CD4-positive, alpha-beta T cell treated with Interleukin-4 for 4 hours (primary cell): ENCODE measurements at places on chromosomes 4 and X.

GRCh38 chrX:21610168-21610567 lies 48.0 kb downstream of the KLHL34 start:
- DNase-seq: no peak

GRCh38 chr4:76585897-76586360 lies 150.9 kb downstream of the SHROOM3 start:
- no peak for DNase-seq

DNA sequence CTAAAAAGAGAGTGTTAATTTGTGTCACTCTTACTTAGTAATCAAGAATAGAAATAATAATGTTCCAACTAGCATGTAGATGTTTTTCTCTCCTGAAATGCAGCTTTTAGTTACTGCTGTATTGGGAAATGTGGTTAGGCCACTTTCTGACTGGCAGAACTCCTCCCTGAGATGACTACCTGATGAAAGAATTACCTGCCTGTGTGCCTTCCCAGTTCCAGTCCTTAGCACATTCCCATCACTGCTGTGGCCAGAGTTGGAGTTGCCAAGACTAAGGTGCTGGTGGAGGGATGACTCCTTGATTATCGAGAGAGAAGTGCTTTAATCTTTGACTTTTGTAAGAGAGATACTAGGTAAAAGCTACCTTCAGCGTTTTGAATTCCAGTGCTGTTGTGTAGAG lies 9.5 kb downstream of the GAB1 start:
- DNase-seq: no peak

GRCh38 chr4:98470831-98471230 lies 187.6 kb downstream of the TSPAN5 start:
- DNase-seq: no peak

- DNase-seq: no peak
These were observed 175.7 kb upstream of the TBC1D9 start for GRCh38 chr4:140931911-140932310.

GRCh38 chr4:96844858-96845490 lies 1005.1 kb downstream of the PDHA2 start:
- DNase-seq: no peak

GRCh38 chr4:95528388-95528948 lies 20.3 kb downstream of the UNC5C start:
- no peak for DNase-seq

DNA sequence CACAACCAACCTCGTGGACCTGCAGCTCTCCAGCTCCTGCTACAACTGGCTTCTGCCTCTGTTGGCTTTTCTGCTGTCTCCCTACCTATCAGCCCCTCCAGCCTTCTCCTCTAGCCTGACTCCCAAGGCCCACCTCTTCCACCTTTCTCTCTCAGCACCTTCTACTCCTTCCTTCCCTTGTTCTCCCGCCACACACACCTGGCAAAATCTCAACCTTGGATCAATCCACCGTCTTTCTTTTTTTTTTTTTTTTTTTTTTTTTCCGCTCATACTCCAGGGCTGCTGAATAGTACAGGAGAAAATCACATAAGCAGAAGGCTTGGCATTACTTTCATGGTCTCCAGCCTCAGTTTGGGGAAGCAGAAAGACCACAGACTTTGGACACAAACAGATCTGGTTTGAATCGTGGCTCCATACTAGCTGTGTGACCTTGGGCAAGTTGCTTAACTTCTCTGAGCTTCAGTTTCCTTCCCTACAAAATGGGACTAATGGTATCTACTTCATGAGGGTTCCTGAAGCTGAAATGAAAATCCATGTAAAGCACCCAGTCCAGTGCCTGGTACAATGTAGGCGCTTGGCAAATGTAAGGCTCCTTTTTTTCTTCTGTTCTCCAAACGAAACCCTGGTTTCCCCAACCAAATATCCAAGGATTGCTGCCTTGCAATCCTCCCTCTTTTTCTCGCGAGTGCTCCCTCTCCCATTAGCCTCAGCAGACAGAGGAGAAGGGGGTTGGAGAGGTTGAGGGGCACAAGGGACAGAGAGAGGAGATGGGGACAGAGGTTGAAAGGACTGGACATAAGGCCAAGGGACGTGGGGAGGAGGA lies 1.7 kb downstream of the FGD1 start:
- no peak for DNase-seq

GRCh38 chrX:132463411-132463810 lies 25.4 kb downstream of the MBNL3 start:
- peak; percentile 20 for DNase-seq

GRCh38 chrX:98956014-98956413 lies 1454.1 kb downstream of the PCDH19 start:
- DNase-seq: no peak

DNA sequence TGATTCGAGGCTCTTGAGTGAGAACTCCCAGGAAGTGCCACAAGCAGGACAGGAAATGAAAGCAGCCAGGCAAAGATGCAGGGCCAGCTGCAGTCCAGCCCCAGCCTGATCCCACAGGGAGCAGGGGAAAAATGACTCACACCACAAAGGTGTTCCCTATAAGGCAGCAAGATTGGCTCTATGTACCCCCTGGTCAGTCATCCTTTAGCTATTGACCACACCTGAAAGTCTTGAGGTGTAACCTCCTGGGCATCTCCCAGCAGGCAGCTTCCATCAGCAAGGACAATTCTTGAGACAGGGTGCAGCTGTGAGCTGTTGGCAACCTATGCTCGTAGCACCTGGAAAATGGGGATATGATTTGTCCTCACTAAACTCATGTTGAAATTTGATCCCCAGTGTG lies 27.9 kb upstream of the EXOC1L start:
- DNase-seq: no peak

DNA sequence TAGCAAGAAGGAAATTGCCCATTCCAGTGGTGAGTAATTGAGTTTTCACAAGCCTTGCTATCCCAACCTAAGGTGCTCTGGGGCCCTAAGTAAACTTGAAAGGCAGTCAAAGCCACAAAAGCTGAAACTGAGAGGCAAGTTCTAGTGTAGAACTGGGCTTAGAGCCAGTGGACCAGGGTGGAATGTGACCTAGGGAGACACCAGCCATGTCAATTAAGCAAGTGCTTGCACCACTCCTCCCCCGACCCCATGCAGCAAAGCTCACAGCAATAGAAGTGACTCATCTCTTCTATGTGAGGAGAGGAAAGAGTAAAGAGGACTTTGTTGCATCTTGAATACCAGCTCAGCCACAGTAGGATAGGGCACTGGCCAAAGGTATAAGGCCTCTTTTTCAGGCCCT lies 486.1 kb upstream of the POU3F4 start:
- no peak for DNase-seq

GRCh38 chr4:34732176-34732950 lies 1512.0 kb downstream of the ARAP2 start:
- DNase-seq: no peak

- DNase-seq: no peak
These were observed 96.3 kb downstream of the TMA16 start for GRCh38 chr4:163590619-163591264.

DNA sequence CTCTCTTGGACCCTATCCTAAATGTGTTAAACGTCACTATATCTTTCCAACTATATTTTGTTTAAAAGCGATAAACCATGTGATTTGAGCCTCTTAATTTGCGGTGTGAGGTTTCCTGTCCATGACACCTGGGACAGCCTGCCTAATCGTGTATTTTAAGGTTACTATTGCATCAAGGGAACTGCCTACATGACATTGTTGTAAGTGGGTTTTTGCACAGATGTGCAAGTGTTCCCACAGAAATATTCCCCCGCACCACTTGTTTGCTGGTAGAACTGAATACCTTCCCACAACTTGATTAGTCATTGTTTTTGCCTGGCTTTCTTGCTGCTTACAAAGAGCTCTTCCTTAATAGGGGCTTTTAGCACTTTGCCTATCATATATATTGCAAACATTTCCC lies 5.1 kb upstream of the FAM184B start:
- DNase-seq: no peak

DNA sequence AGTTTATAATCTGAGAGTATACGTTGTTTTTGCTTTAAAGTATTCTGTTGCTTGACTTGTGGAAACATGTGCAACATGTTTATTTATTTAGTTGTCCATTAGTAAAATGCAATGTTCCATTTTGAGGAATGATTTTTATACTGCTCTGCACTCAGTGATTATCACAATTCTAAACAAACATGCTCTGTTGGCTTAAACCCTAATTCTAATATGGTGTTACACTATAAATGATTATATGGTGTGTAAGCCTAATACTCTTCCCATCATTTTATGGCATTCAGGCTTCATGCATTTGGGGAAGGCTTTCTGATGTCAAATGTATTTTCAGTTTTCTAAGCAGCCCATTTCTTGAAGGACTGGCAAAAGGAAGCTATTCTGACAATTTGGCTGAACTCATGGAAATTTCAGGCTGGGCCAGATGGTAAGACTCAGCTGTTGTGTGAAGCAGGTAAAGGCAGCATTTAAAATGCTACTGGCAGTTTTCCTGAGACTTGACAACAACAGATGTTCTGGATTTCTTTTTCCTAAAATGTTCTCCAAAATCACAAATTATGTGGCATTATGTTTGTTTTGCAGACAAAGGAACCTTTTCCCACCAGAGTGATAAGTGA lies 336.7 kb upstream of the GNPDA2 start:
- DNase-seq: no peak

DNA sequence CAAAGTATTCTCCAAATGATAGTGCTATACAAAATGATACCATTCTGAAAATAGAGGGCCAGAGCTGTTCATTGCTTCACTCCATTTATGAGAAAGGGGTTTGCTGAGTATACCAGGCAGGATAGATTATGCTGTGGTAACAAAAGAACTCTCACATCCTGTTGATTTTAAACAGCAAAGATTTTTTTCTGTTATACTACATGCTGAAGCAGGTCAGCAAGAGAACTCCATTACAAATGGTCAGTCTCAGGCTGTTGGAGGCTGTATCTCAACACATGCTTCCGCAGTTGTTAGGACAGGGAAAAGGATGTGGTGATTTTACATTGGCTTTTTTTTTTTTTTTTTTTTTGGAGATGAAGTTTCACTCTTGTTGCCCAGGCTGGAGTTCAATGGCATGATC lies 13.7 kb upstream of the KLHL5 start:
- DNase-seq: no peak

DNA sequence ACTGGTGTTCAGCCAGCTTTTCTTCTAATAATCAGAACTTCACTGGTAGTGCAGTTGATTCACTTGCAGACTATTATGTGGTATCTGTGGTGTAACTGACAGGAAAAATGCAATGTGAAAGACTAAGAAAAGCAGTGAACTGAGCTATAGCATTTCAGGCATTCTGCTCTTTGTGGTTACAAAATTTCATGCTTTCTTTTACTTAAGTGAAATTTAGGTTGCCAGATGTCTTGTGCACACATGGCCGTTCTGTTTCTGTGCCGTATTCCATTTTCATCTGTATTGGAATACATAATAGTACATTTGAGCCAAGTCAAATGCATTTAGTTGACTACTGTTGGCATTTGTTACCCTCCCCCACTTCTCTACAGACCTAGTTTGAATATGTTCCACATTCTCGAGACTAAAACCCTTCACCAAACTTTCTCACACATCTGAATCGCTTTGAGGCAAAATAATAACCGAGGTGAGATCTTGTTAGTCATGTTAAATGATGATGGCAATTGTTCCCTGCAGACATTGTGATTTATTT lies 8.2 kb downstream of the RTL3 start:
- peak; percentile 29 for DNase-seq

- no peak for DNase-seq
These were observed 344.4 kb downstream of the UNC5C start for GRCh38 chr4:95204267-95204844.

DNA sequence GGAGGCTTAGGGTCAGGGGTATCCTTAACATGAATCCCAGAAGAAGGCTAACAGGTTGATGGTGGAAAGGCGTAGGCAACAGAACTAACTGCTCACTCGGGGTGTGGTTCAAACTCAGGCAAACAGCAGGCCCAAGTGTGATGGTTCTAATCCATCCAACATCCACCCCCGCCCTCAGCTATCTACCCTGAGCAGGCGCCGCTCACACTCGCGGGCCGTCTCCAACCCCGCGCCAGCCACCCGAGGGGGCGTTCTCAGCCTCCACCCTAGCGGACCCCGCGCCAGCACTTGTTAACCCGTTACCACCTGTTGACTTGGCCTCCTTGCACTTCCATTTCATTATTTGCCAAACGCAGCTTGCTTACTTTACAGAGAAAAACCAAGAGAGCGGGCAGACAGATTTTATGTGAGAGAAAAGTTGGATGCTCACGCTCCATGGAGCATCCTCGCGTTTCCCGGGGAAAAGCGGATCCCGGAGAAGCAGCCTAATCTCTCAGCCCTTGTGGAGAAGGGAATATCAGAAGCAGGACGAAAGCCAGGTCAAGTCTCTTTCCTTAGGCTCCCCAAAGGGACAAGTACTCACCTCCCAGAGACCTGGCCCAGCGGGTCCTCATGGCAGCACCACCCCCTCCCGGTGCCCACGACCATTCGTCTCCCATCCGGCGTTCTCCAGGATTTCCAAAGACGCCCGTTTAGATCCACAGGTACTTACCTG lies 773 bp downstream of the SNCA start:
- DNase-seq: no peak

- no peak for DNase-seq
These were observed 18.4 kb downstream of the WDR44 start for GRCh38 chrX:118364261-118364660.

DNA sequence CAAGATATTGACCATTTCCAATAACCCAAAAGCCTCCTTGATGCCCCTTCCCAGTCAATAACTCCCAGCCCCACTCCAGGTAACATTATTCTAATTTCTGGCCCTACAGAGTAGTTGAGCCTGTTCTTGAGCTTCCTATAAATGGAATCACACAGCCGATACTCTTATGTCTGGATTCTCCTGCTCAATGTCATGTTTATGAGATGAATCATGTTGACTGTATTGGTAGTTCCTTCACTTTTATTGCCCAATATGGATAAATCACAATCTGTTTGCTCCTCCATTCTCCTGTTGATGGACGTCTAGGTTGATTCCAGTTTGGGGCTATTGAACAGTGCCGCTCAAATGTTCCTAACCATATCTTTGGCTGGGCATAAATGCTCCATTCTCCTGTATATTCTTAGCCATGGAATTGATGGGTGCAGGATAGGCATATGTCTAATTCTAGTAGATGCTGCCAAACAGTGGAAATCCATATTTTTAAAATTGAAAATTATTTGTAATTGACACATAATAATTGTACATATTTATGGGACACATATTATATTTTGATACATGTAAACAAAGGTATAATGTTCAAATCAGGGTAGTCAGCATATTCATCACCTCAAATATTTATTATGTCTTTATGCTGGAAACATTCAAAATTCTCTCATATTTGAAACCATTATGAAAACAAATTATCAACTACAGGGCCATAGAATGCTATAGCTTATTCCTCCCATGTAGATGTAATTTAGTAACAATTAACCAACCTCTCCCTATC lies 40.5 kb upstream of the SLC2A9 start:
- no peak for DNase-seq

GRCh38 chrX:71911731-71912050 lies 1.0 kb downstream of the NHSL2 start:
- no peak for DNase-seq

DNA sequence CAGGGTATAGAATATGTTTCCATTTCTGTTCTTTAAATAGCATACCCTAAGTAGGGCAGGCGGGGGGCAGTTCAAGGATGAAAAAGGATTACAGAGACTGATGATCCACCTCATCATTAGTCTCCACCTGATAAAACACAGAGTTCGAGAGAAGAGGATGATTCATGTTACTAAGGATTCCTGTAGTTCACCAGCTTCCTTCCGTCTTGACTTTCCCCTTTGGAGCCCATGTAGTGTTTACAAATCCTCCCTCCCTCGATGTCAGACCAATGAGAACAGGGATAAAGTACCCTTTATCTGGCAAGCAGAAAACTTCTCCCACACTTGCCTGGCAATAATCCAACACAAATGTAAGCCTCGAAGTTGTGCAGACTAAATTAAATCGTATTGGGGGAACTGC lies 526.3 kb upstream of the FAM241A start:
- DNase-seq: no peak
